ENCODE measurements at places on chromosomes 5 and 9. TPM values are rescaled to one million over a fixed set of nuclear protein-coding genes. Genes with fewer than 3 reads are reported as not detected.
A peak's percentile ranks its signal among the peaks of the same experiment; 100 is the strongest.

- no peak for DNase-seq
Observed at GRCh38 chr5:2890011-2890410, 138.5 kb upstream of the IRX2 start.

DNA sequence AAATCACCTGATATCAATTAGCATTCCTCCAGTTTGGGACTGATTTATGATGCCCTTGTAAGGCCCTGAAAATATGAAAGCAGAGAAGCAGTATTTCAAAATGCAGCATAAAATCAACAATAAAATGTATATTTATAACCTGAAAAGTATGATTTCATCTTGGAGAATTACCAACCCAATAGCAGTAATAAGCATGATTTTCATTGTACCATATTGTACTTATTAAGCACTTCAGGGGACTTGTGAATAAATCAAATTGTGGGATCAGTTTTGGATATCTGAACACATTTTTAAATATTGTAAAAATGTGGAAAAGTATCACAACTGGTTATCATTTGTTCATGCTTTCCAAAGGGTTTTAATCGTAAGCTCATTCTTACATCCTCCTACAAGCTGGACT lies 250.8 kb downstream of the DMRT2 start:
- DNase-seq = no peak

DNA sequence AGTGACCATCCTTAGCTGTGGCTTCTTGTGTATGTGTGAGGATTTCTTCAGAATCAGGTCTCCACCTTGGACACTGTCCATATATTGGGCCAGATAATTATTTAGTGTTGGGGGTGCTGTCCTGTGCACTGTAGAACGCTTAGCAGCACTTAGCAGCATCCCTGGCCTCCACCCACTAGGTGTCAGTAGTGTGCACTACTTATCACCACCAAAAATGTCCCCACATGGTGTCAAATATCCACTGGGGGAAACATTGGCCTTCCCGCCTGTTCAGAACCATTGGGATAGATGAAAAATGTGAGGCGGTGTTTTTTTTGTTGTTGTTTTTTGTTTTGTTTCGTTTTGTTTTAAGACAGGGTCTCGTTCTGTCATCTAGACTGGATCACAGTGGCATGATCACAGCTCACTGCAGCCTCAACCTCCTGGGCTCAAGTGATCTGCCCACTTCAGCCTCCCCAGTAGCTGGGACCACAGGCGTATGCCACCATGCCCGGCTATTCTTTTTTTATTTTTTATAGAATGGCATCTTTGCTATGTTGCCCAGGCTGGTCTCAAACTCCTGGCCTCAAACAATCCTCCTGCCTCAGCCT lies 67.7 kb downstream of the TENT4A start:
- no peak for DNase-seq

DNA sequence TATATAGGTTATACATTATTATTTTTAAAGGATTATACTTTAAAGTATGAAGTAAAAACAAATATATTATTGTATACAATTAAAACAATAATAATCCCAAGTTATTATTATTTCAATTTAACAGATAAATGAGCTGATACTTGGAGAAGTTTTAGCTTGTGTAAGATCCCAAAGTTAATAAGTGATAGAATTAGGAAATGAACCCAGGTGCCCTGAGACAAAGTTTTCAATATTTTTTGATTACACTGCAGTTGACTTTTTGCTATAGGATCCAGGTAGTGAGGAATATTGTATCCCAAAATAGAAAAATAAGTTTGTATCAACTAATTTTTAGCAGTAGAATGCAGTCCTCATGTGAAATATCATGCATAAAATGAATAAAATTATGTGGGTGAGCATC lies 543.2 kb upstream of the ZNF608 start:
- no peak for DNase-seq

GRCh38 chr9:114919611-114920010 lies 10.8 kb downstream of the TNFSF8 start:
- DNase-seq = no peak

GRCh38 chr5:83376461-83376860 lies 95.1 kb upstream of the VCAN start:
- no peak for DNase-seq

DNA sequence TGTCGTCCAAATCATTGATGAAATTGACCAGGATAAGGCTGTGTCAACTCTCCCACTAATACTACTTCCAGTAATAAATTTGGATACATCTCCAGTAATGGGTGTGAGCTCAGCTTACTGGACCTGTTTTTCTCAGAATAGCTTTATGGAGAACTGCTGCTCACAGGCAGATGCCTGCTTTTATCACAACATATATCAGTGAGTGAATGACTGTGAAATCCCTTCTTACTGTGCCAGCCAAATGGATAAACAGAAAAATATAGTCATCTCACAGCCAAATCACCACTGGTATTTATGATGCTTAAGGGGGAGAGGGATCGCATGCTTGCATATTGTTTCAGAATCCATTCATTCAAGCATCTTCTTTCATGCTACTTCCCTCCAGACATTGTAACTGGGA lies 148.4 kb upstream of the PAPPA start:
- no peak for DNase-seq

GRCh38 chr9:106918825-106919509 lies 56.0 kb downstream of the ZNF462 start:
- DNase-seq = no peak

DNA sequence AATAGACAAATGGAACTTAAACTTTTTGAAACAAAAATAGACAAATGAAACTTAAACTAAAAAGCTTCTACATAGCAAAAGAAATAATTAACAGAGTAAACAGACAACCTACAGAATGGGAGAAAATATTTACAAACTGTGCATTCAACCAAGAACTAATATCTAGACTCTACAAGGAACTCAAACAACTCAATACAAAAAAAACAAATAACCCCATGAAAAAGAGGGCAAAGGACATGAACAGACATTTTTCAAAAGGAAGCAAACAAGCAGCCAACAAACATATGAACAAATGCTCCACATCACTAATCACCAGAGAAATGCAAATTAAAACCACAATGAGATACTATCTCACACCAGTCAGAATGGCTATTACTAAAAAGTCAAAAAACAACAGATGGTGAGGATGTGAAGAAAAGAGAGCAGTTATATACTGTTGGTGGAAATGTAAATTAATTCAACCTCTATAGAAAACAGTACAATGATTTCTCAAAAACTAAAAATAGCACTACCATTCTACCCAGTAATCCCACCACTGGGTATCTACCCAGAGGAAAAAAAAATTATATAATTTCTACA lies 170.8 kb upstream of the RGMB start:
- DNase-seq = no peak

DNA sequence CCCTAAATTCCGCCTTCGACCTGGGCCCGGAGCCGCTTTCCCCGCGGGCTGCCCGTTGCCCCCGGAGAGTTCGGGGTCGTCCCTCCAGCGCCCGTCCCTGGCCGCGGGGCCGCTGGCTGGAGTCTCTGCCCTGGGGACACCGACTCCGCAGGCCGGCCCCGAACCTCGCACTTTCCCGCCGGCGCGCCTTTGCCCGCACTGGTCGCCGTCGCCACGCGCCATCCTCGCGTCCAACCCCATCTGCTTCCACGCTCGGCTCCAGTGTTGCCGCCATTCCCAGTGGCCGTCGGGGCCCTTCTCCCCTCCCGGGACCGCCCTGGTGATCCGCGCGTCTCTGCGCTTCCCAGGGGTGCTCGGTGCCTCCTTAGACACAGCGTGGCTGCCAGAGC lies 11.0 kb downstream of the LHX3 start:
- no peak for DNase-seq

DNA sequence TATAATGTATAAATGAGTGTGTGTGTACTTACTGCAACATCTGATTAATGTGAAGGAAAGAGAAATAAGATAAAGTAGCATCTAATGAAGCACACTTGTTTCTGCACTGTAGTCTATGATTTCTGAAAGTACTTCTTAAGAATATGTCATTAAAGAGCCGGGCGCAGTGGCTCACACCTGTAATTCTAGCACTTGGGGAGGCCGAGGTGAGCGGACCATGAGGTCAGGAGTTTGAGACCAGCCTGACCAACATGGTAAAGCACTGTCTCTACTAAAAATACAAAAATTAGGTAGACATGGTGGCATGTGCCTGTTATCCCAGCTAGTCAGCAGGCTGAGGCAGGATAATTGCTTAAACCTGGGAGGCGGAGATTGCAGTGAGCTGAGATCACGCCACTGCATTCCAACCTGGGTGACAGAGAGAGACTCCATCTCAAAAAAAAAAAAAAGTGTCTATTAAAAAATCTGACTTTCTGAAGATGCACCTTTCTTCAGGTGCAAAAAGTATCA lies 556.9 kb downstream of the PTPRD start:
- DNase-seq = no peak

- DNase-seq = no peak
Observed at GRCh38 chr9:33662871-33663270, 132.5 kb upstream of the PRSS3 start.

GRCh38 chr9:69279084-69279731 lies 45.8 kb upstream of the ENTREP1 start:
- no peak for DNase-seq

GRCh38 chr5:150178262-150178661 lies 11.6 kb upstream of the SLC6A7 start:
- no peak for DNase-seq

DNA sequence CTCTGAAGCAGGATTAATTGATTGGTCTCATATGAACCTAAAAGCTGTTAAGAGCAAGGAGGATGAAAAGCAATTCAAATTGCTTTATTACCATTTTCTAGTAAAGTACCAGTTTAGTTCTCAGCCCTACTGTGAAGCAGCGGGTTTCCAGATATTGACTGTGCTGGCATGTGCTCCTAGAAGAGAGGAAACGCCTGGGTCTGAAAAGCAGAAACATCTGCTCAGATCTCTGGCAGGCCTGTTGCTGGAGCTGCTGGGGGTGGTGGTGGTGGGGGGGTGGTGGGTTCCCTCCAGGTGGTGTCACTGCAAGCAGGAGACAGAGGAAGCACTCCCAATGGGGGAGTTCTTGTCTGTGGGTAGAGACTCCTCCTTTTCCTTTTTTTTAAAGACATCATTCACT lies 105.5 kb upstream of the ZNF462 start:
- no peak for DNase-seq

GRCh38 chr5:165630261-165630778 lies 2124.9 kb downstream of the MAT2B start:
- DNase-seq = no peak

GRCh38 chr9:134693011-134693410 lies 51.4 kb downstream of the COL5A1 start:
- DNase-seq = peak; percentile 4

GRCh38 chr5:68435611-68436010 lies 220.1 kb downstream of the PIK3R1 start:
- DNase-seq = no peak

DNA sequence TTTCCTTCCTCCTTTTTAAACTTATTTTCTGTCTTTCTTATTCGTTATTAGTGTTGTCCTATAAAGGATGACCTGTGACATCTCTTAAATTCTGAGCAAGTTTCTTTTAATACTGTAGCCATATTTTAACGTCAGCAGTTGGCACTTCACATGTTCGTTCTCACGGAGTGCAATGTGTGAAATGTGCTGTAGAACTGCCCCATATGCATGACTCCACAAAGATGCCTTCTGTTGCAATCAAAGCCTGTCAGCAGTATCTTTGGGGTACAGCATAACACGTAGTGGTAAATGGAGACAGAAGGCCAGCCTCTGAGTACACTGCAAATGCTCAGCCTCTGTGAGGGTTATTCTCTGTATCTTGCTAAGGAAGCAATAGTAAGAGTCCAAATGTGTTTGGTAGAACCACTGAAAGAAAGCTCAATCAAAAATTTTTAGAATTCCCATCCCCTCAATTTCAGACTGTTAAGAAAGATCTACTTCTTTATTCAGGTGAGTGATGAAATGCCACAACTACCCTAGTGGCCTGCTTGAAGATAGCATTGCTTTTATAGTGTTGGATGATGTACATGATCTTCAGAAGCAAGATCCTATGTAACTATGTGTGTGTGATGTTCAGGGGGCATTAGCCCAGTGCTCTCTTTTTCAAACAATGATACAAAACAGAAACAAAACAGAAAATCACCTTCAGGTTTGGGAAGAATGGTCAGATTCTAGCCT lies 277.7 kb downstream of the TMEM167A start:
- no peak for DNase-seq

DNA sequence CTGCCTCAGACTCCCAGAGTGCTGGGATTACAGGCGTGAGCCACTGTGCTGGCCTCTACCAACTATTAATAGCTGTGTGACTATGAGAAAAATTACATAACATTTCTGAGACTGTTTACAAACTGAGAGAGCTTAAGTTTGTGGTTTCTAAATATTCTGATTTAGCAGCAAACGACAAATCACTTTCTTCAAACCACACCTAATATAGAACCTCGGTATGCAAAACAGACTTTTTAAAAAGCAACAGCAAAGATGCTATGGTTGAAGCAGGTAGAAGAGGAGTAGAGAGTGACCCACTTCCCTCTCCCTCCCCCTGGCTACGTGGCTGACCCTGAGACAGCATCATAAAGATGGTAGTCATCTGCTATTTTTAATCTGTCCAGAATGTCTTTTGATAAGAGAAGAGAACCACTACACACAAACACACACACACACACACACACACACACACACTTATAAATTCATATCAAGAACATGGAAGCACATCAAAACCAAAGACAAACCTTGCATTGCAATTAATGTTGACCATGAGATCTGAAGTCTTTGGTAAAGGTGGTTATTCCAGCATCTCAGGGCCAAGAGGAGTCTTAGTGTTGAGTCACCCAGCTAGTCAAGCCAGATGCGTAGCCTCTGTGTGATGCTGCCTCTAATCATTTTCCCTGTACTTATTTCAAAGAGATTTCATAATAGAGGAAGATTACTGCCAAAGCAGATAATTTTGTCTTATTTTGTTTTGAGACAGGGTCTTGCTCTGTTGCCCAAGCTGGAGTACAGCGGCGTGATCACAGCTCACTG lies 58.1 kb upstream of the TMEM215 start:
- DNase-seq = no peak

DNA sequence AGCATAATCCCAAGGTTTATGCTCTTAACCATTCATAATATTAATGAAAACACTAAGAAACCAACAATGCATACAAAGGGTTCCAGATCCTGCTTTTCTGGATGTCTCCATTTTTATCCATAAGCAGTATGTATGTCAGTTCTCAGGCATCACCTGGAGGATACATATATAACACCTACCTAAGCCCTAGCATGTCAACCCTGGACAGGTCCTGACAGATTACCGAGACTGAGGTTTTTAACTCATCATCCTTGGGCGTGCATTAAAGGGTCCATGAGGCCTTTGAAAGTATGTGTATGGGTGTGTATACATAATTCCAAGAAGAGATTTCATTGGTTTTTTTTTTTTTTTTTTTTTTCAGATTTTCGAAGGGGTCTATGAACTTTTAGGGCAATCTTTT lies 70.6 kb downstream of the SH3TC2 start:
- DNase-seq = no peak

GRCh38 chr9:86807367-86807976 lies 139.8 kb downstream of the GAS1 start:
- DNase-seq = no peak

GRCh38 chr5:31449174-31449573 lies 82.7 kb downstream of the DROSHA start:
- no peak for DNase-seq

Gene BTNL8
- polyA plus RNA-seq = 0.16 TPM

Gene OR1J2
- not detected for polyA plus RNA-seq

Gene DNAJB5
- polyA plus RNA-seq = 64.1 TPM

Gene ZNF484
- 1.5 TPM for polyA plus RNA-seq

Gene PROB1
- polyA plus RNA-seq = 22.2 TPM

Gene AJM1
- polyA plus RNA-seq = 4.3 TPM

Gene PDLIM4
- polyA plus RNA-seq = 35.0 TPM

Gene LCN15
- polyA plus RNA-seq = 2.1 TPM

Gene TLX3
- polyA plus RNA-seq = not detected

Measured in right cardiac atrium (tissue), 5 donors.